IMR-90 (cell line): ENCODE measurements at places on chromosomes 6 and 20. TPM values are rescaled to one million over a fixed set of nuclear protein-coding genes. Genes with fewer than 3 reads are reported as not detected.

DNA sequence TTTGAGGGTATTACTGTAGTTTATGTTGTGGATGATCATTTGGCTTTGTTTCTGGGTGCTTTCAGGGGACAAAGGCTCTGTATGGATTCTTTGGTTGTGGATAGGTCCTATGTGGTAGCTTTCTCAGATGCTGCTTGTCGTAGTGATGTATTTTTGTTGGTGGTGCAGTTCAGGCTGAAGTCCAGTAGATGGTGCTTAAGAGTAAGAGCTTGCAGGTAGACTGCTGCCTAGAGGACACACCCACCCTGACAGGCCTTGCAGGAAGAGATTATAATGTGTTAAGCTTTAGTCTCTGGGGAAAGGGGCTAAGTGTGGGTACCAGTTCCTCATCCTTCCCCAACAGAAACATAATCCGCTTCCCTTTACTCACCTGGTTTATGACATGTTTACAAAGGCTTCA is 62.6 kb upstream of the ADGRB3 start:
- no peak for DNase-seq

GRCh38 chr6:107235511-107235910 is 120.2 kb upstream of the BEND3 start:
- no peak for DNase-seq

DNA sequence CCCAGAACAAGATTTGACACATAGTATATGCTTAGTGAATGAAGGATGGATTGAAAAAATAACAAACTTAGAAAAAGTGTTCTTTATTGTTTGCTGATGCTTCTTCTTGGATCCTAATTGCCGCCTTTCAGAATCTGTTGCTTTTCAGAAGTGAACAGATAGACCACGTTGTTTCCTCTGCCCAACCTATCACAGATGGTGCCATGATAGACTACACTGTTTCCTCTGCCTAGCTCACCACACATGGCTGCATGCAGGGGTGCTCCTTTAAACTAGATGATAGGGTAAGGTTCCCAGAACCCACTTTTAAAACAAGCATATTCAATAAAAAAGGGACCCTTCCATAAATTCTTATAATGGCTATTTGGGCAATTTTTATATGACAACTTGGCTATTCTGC is 4.6 kb upstream of the RGS17 start:
- DNase-seq: no peak

DNA sequence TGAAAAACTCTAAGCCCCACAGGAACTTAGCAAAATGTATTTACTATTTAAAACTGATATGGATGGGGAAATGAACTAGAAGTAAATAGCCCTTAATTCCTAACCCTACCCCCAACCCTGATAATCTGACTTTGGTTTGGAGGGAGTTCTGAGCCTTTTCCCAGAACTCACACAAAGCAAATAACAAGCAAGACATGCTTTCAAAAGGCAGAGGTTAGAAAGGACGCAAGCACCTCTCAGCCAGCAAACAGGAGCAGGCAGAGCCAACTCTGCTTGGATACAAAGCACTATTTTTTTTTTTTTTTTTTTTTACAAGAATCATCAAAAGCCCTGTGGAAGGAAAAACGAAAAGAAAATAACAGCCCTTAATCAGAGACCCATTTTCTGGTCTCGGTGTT is 58.7 kb downstream of the SLC22A23 start:
- no peak for DNase-seq

DNA sequence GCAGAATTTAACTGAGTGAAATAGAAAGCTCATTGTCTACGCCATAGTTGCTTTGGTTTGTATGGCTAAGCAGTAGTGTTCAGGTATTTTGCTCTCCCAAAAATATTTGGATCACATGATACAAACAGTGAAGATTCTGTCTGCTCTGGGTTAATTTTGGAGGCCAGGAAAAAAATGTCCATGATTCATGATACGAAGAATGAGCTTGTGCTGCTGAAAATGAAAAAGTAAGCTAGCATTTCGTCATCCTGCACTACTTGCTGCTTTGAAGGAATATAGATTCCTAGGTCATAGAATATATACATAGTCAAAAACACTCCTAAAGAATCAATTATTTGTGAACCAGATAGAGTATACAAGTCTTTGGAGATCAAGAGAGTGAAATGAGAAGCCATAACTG is 8.3 kb downstream of the WRNIP1 start:
- DNase-seq: peak; percentile 60

The SPATA25 gene
- 0.18 TPM in 1 of 2 replicates, not detected in the other for total RNA-seq

The PRPH2 gene
- 0.83 and 1.1 TPM in 2 replicates for total RNA-seq

The VNN1 gene
- total RNA-seq: not detected in 2 replicates

DNA sequence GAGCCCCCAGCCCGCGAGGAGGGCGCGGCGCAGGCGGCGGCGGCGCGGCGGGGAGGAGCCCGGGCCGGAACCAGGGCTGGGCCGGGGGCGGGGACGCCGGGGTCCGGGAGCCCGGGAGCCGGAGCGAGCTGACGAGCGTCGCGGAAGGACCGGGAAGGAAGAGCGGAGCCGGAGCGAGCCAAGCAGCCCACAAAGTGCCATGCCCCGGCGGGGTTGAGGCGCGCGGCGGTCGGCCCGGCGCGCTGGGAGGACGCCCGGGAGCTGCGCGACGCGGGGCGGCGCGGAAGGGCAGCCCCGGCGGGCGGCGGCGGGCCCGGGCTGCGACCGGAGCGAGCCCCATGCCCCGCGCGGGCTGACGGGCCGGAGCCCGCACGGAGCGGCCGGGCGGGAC is 289 bp downstream of the FOXP4 start:
- no peak for DNase-seq

The SIRPA gene
- 9.7 and 9.9 TPM in 2 replicates for total RNA-seq

- DNase-seq: no peak
Observed at GRCh38 chr6:36297051-36297450, 27.2 kb downstream of the PNPLA1 start.

The TUBE1 gene
- total RNA-seq: 8.6 and 10.0 TPM in 2 replicates

The KCNQ5 gene
- 1.3 and 1.7 TPM in 2 replicates for total RNA-seq

DNA sequence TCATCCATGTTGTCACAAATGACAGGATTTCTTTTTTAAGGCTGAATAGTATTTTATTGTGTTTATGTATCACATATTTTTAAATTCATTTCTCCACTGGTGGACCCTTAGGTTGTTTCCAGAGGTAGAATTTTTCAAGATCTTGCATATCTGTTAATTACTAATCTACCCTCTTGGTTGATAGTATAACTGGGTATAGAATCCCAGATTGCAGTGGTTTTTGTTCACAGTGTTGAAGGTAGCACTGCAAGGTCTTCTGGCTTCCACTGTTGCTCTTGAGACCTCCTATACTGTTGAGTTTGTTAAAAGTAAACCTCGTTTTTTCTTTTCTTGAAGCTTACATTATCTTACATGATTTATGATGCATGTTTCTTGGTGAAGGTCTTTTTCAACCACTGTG is 22.9 kb downstream of the CDC5L start:
- DNase-seq: no peak

- no peak for DNase-seq
Observed at GRCh38 chr6:153125032-153125431, 6.0 kb downstream of the RGS17 start.

The MYBL2 gene
- 21.7 and 23.1 TPM in 2 replicates for total RNA-seq

The BPIFA1 gene
- total RNA-seq: not detected in 2 replicates

- DNase-seq: peak; percentile 93
Observed at GRCh38 chr20:1242530-1242929, 16.7 kb downstream of the RAD21L1 start.

GRCh38 chr6:121688974-121689373 is 253.5 kb downstream of the GJA1 start:
- DNase-seq: no peak

The PTPRT gene
- total RNA-seq: not detected in 2 replicates

- DNase-seq: peak; percentile 12
Observed at GRCh38 chr6:66930559-66931290, 1223.7 kb upstream of the EYS start.

DNA sequence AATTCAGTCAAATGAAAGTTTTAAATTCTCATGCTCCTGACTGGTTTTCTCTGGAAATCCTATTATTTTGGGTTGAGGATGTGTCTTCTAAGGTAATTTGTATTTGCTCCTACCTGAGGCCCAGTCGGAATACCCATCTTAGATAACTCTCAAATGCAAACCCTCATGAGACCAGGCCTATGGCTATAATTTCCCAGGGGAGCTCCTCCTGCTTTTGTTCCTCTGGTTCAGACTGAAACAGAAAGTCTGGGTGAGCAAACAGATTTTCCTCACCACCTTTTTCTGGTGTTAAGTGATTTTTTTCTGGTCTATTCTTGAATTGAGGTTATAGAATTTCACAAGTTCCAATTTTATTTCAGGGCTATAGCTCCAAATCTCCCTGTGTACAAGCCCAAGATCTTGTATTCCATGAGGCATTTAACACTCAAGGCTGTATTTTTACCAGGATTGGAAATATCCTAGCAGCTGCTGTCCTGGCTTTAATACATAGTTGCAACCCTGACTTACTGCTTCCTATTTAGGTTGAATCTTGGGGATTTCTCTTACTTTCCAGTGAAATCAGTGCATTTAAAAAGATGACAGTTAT is 169.1 kb upstream of the PTCHD4 start:
- no peak for DNase-seq

The TFEB gene
- 4.4 and 4.5 TPM in 2 replicates for total RNA-seq

- peak; percentile 57 for DNase-seq
Observed at GRCh38 chr6:163876391-163876790, 461.9 kb downstream of the QKI start.

- peak; percentile 40 for DNase-seq
Observed at GRCh38 chr20:64057628-64058498, 5.1 kb upstream of the TCEA2 start.

DNA sequence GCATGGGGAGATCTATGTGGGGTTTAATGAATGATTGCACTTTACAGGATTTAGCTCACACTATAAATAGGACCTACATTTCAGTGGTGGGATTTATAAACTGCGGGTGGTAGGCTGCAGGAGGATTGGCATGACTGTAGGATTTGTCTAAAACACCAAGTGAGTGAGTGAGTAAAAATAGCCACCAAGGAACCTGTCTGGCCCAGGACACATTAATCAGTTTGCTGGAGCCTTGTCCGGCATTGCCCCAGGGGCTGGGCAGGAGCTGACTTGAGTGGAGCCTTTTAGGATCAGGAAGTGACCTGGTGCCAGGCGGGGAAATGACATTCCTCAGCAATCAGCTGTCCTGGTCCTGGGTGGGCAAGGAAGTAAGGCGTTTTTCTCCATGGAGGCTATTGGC is 278.7 kb upstream of the PRND start:
- no peak for DNase-seq

DNA sequence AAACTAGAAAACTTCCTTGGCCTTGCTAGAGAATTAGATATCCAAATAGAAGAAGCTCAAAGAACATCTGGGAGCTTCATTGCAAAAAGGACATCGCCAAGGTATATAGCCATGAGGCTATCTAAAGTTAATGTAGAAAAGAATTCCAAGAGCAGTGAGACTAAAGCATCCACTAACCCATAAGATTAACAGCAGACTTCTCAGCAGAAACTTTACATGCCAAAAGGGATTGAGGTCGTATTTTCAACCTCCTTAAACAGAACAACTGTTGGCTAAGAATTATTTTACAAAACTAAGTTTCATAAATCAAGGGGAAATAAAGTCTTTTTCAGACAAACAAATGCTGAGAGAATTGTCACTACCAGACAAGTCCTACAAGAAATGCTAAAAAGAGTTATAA is 149.1 kb upstream of the COL21A1 start:
- DNase-seq: no peak

The PSMB1 gene
- 508 and 560 TPM in 2 replicates for total RNA-seq

The NRSN1 gene
- total RNA-seq: not detected in 2 replicates

The GSTA2 gene
- total RNA-seq: not detected in 2 replicates

The RAET1L gene
- total RNA-seq: not detected in 2 replicates

GRCh38 chr6:43929511-43929910 is 159.5 kb downstream of the VEGFA start:
- no peak for DNase-seq

DNA sequence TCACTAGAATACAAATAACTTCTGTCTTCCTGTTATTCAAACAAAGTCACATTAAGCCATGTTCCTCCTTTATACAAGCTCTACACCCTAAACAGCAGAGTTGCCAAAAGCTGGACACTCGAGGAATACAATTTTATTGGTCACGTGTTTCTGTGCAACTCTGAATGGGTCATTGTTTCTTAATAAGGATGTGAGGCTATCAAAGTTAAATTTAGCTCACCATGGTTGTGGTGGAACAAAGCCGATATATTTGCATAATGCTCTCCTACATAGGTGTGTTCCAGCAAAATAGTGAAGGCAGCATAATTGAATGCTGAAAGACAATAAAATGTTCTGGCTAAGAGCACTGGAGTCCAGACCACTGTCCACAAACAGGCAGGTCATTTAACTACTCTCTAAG is 36.9 kb upstream of the CD2AP start:
- no peak for DNase-seq

The SAPCD1 gene
- not detected in 2 replicates for total RNA-seq

GRCh38 chr6:124400261-124400999 is 561.8 kb upstream of the RNF217 start:
- no peak for DNase-seq

DNA sequence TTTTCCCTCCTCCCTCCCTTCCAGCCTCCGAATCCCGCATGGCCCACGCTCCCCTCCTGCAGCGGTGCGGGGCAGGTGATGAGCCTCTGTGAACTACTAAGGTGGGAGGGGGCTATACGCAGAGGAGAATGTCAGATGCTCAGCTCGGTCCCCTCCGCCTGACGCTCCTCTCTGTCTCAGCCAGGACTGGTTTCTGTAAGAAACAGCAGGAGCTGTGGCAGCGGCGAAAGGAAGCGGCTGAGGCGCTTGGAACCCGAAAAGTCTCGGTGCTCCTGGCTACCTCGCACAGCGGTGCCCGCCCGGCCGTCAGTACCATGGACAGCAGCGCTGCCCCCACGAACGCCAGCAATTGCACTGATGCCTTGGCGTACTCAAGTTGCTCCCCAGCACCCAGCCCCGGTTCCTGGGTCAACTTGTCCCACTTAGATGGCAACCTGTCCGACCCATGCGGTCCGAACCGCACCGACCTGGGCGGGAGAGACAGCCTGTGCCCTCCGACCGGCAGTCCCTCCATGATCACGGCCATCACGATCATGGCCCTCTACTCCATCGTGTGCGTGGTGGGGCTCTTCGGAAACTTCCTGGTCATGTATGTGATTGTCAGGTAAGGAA is at the start of gene OPRM1:
TSS of gene OPRM1 (plus strand) at position 10 of the 612 bp plus-strand sequence. CDS start at position 315, 305 bp downstream.
- DNase-seq: no peak

- no peak for DNase-seq
Observed at GRCh38 chr20:21134883-21135493, 9.1 kb downstream of the KIZ start.

- no peak for DNase-seq
Observed at GRCh38 chr6:107228754-107229153, 113.4 kb upstream of the BEND3 start.

The LY6G5C gene
- total RNA-seq: 0.18 TPM in 1 of 2 replicates, not detected in the other

DNA sequence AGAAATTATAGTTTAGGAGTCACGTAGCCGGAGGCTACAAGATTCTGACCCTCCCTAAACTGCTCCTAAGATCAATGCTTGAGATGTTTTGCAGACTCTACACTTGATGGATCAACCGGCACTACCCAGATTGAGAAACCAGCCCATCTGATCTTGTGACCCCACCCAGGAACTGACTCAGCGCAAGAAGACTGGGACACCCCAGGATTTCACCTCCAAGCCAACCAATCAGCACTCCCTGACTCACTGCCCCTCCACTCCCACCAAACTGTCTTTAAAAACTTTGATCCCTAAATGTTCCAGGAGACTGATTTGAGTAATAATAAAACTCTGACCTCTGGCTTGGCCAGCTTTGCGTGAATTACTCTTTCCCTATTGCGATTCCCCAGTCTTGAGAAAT is 99.8 kb downstream of the OPRM1 start:
- DNase-seq: no peak
